ENCODE measurements at places on chromosomes 5 and 9. TPM values are rescaled to one million over a fixed set of nuclear protein-coding genes. Genes with fewer than 3 reads are reported as not detected.

The IFNA2 gene
- not detected for total RNA-seq

The FBXW11 gene
- 72.5 TPM for total RNA-seq

The CBY3 gene
- not detected for total RNA-seq

The GLRA1 gene
- not detected for total RNA-seq

The GMCL2 gene
- total RNA-seq, result not detected

The DEPDC1B gene
- 1.8 TPM for total RNA-seq

DNA sequence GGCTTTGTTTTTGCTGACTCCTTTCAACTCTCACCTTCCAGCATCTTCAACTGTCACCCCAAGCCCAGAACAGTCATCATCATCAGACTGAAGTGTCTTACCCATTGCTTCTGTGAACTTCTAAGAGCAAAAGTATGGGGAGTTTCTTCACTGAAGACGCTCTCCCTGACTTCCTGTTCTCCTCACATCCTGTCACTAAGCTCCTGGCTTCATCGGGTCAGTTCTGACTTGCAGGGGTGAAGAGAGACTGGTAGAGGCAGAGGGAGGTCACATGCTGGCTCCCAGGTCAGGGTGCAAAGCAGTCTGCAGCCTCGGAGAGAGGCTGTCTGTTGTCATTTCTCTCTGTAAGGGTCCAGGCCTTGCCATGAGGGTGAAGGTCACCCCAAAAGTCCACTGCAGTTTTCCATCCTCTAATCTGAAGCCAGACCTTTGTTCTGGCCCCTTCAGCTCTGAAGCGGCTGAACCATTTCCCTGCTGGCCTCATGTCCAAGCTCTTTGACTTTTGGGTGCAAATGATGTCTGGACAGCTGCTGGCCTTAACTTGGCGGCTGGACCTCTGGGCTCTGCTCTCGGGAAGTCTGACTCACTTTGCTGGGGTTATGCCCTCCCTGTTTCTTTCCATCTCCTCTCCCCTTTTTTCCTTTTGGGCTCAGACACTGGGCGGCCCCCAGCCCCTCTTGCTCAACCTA is 305.0 kb downstream of the RAB3C start:
- H3K27me3 ChIP-seq, result peaks cover 2% of the 10 kb centered on the region
- H3K4me1 ChIP-seq, result peaks cover 9% of the 10 kb centered on the region
- no peak overlapping the region for H3K4me3 ChIP-seq
- no peaks in the 10 kb centered on the region for H3K36me3 ChIP-seq

DNA sequence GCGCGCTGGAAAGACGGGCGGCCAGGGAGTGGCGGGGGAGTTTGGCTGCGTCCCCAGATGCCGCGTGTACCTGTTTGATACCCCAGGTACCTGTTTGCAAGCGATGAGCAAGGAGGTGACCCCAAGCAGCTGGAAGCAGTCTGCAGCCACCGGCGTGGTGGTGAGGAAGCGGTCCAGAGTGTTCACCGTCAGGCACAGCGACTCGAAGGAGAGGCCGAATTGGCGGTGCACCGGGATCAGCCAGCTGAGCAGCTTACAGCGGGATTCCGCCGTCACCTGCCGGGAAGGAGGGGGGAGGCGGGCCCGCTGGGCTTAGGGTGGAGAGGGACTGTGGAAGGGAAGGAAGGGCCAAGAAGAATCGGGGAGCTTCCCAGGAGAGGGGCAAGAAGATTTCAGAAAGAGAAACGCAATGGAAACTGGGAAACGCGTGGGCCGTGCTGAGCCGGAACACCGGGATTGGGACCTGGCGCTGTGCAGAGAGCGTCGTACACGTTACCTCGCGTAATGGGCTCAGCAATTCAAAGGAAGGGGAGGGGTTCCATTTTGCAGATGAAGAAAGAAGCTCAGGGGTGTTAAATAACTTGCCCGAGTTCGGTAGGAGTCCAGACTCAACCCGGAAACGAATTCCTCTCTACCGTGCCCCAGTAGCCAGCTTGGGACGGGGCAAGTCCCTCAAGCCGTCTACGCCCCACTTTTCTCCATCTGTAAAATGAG is 980 bp downstream of the CCNO start:
- H3K27me3 ChIP-seq, result peaks cover 57% of the 10 kb centered on the region
- no peaks in the 10 kb centered on the region for H3K36me3 ChIP-seq
- H3K4me3 ChIP-seq, result peak overlapping the region; percentile 78
- peak; percentile 92 for DNase-seq
- peaks cover 21% of the 10 kb centered on the region for H3K4me1 ChIP-seq

- H3K4me3 ChIP-seq, result no peak overlapping the region
- H3K27ac ChIP-seq, result no peak overlapping the region
- H3K4me1 ChIP-seq, result peaks cover 8% of the 10 kb centered on the region
- no peak for DNase-seq
- H3K36me3 ChIP-seq, result no peaks in the 10 kb centered on the region
- no peaks in the 10 kb centered on the region for H3K27me3 ChIP-seq
These were observed 19.6 kb downstream of the KDM4C start for GRCh38 chr9:6777213-6777902.

DNA sequence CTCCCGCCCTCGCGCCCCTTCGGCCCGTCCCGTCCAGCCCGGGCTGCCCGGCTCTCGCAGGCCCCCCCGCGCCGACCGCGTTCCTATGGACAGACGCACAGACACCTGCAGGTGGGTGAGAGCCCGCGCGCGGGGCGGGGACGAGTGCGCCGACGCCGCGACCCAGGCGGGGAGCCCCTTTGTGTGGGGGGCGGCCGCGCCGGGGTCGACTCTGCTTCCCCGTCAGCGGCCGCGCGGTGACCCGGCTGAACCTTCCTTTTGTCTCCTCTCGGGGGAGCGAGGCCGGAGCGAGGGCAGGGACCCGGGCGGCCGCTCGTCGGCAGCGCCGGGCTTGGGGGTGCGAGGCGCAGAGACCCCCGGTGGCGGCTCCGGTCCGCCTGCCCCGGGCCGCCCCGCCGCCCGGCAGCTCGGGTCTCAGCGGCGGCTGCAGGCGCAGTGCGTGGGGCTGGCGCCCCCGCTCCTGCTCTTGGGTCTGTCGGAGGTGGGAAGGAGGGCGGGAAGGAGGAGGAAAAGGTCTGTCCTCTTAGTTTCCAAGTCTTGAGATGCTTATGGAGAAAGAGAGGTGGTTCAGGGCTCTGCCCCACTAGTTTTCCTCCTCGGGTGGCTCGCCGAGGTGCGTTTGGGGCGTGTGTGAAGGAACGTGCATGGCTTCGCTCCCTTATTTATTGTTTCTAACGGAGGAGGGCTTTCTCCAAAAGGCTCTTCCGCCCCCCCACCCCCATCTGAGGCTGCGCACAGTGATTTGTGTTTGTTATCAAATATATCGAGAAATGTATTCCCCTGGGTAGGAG is 576 bp downstream of the KIAA1958 start:
- H3K4me3 ChIP-seq, result peak overlapping the region; percentile 81
- H3K27ac ChIP-seq, result no peak overlapping the region
- H3K36me3 ChIP-seq, result no peaks in the 10 kb centered on the region
- H3K27me3 ChIP-seq, result no peaks in the 10 kb centered on the region
- DNase-seq, result peak; percentile 94

GRCh38 chr5:15501091-15501791 is 1.3 kb downstream of the FBXL7 start:
- DNase-seq, result peak; percentile 90
- peak overlapping the region; percentile 85 for H3K27ac ChIP-seq

- H3K4me3 ChIP-seq, result no peak overlapping the region
- no peaks in the 10 kb centered on the region for H3K4me1 ChIP-seq
- H3K27ac ChIP-seq, result no peak overlapping the region
- H3K36me3 ChIP-seq, result peaks cover 46% of the 10 kb centered on the region
- DNase-seq, result no peak
These were observed 9.8 kb downstream of the NHP2 start for GRCh38 chr5:178143901-178144300.

DNA sequence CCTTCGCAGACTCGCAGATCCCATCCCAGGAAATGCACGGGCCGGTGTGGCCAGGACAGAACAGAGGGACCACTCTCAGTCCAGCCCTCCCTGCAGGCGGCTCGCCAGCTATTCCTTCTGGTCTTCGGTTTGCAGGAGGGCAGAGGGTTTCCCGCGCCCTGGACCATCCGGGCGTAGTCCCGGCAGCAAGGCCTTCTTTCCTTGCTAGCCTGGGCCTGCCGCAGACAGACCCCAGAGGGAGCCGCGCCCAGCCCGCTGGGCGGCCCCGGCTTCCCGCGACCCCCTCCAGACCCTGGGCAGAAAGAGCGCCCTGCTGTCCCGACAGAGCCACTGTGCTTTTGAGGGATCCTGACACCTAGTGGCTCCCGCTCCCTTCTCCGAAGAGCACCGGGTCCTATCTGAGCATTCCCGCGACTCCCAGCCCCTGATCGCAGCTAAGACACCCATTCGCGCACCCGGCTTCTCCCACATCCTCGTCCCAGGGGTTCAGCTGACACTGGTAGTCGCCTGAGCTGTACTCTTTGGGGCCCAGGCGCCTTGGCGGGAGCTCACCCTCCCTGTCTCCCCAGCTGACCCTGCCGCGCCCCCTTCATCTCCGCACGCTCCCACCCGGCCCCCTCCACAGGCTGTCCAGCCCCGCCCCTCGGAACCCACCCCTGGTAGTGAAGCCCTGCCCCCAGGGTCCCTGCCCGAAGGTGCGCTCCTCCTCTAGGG is 1.1 kb downstream of the CFAP90 start:
- peak; percentile 86 for DNase-seq
- H3K4me1 ChIP-seq, result peaks cover 3% of the 10 kb centered on the region
- H3K27ac ChIP-seq, result no peak overlapping the region
- peaks cover 21% of the 10 kb centered on the region for H3K27me3 ChIP-seq

GRCh38 chr9:22229069-22229468 is 217.6 kb upstream of the DMRTA1 start:
- H3K36me3 ChIP-seq, result no peaks in the 10 kb centered on the region
- no peak overlapping the region for H3K4me3 ChIP-seq
- no peak overlapping the region for H3K27ac ChIP-seq
- no peaks in the 10 kb centered on the region for H3K27me3 ChIP-seq
- DNase-seq, result no peak

DNA sequence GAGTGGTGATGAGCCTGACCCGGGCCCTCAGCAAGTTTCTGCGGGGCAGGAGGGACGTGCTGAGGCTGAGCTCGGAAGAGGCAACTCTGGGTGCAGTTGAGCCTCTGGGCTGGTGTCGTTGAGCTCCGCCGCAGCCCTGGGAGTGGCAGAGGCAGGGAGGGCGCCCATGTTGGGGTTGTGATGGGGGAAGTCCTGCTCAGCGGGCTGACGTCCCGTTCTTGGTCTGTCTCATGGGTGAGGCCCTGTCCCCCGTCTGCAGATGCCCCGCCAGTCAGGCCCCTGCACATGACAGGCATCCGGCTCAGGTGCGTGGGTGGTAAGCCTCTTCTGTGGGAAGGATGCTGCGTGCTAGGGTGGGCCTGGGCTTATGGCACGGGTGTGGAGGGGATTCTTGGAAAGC is 64.3 kb downstream of the RXRA start:
- H3K27ac ChIP-seq, result no peak overlapping the region
- DNase-seq, result no peak
- no peaks in the 10 kb centered on the region for H3K27me3 ChIP-seq
- no peaks in the 10 kb centered on the region for H3K36me3 ChIP-seq
- H3K4me1 ChIP-seq, result peaks cover 13% of the 10 kb centered on the region

DNA sequence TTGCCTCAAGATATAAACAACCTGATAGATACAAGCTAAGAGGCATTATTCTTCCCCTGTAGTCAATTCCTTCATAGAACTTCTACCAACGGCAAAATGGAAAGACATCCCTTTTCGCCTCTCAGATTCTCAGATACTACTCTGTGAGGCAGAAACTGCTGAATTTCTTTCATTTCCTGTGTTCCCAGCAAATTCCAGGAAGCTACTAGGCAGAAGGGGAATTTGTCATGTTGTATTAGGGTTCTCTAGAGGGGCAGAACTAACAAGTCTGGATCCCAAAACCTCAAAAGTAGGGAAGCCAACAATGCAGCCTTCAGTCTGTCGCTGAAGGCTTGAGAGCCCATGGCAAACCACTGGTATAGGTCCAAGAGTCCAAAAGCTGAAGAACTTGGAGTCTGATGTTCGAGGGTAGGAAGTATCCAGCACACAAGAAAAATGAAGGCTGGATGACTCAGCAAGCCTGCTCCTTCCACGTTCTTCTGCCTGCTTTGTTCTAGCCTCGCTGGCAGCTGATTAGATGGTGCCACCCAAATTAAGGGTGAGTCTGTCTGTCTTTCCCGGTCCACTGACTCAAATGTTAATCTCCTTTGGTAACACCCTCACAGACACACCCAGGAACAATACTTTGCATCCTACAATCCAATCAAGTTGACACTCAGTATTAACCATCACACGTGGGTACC is 15.2 kb downstream of the RNF180 start:
- H3K27me3 ChIP-seq, result no peaks in the 10 kb centered on the region
- no peak overlapping the region for H3K27ac ChIP-seq
- peak overlapping the region; percentile 53 for H3K4me3 ChIP-seq
- no peaks in the 10 kb centered on the region for H3K36me3 ChIP-seq
- DNase-seq, result no peak

DNA sequence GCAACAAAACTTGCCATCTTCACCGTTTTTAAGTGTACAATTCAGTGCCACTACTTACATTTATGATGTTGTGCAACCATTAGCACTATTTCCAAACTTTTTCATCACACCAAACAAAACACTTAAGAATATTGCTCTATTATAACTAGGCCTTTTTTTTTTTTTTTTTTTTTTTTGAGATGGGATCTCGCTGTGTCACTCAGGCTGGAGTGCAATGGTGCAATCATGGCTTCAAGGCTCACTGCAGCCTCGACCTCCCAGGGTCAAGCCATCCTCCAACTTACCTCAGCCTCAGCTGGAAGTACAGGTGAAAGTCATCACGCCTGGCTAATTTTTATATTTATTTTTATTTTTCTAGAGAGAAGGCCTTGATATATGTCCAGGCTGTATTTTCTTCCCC is 22.3 kb upstream of the LMNB1 start:
- H3K4me1 ChIP-seq, result no peaks in the 10 kb centered on the region
- peaks cover 4% of the 10 kb centered on the region for H3K27me3 ChIP-seq
- H3K27ac ChIP-seq, result no peak overlapping the region
- H3K4me3 ChIP-seq, result no peak overlapping the region

- no peaks in the 10 kb centered on the region for H3K36me3 ChIP-seq
- H3K4me3 ChIP-seq, result no peak overlapping the region
- peak; percentile 53 for DNase-seq
- H3K27me3 ChIP-seq, result no peaks in the 10 kb centered on the region
- H3K4me1 ChIP-seq, result peaks cover 6% of the 10 kb centered on the region
These were observed 7.6 kb upstream of the LCN2 start for GRCh38 chr9:128141604-128142003.

DNA sequence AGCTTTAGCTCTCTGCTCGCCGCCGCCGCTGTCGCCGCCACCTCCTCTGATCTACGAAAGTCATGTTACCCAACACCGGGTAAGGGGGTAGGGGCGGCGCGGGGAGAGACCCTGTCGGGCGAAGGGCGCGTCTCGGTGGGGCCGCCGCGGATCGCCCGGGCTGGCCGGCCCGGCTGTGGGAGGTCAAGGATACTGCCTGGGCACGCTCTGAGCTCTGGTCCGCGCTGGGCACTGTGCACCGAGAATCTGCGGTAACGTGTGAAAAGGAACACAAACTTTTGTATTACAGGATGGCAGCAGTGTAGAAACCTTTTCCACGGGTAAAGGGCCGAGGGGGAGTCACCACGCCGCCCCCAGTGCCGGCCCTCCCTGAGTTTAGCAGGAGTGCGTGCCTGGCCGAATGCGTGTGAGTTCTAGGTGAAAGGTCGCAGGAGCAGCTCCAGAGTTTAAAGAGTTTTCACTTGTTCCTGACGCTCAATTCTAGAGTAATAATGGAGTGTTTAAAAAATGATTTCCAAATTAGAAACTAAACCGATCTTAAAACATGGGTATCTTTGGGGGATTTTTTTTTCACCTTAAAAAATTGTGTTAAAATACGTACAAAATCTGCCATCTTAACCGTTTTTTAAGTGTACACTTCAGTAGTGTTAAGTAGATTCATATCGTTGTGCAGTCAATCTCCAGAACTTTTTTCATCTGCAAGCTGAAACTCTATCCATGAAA is at the start of gene HSDL2:
Gene HSDL2, plus strand, starts transcription at position 7 of the 723 bp plus-strand sequence. Its CDS starts 56 bp downstream, at position 63.
- peaks cover 26% of the 10 kb centered on the region for H3K4me1 ChIP-seq
- peak; percentile 82 for DNase-seq

GRCh38 chr9:32877639-32878217 is 94.4 kb downstream of the TMEM215 start:
- H3K27me3 ChIP-seq, result no peaks in the 10 kb centered on the region
- no peaks in the 10 kb centered on the region for H3K36me3 ChIP-seq
- H3K4me1 ChIP-seq, result no peaks in the 10 kb centered on the region
